Mucosa of descending colon (tissue), 3 donors: ENCODE measurements at places on chromosomes 1 and 21. TPM values are rescaled to one million over a fixed set of nuclear protein-coding genes. Genes with fewer than 3 reads are reported as not detected.

GRHL3 gene
- total RNA-seq, result not detected

RGL1 gene
- total RNA-seq, result 15.9 TPM

TNFRSF1B gene
- total RNA-seq, result 31.6 TPM

CFAP57 gene
- 0.34 TPM for total RNA-seq

BCL2L15 gene
- 72.4 TPM for total RNA-seq

SFN gene
- total RNA-seq, result 124 TPM

TLR5 gene
- total RNA-seq, result 6.9 TPM

CHD1L gene
- total RNA-seq, result 40.0 TPM

DMRTA2 gene
- not detected for total RNA-seq

SPRR2A gene
- total RNA-seq, result not detected

MYOG gene
- total RNA-seq, result not detected

OR2T11 gene
- total RNA-seq, result not detected

FCRL4 gene
- 0.09 TPM for total RNA-seq

TAF12 gene
- 23.2 TPM for total RNA-seq

AGTRAP gene
- 22.6 TPM for total RNA-seq

TMEM52 gene
- total RNA-seq, result 3.0 TPM

PCAT6 gene
- 0.69 TPM for total RNA-seq

TEDDM1 gene
- total RNA-seq, result not detected

ITLN2 gene
- total RNA-seq, result not detected

LRRC39 gene
- total RNA-seq, result 0.82 TPM

BRINP2 gene
- total RNA-seq, result not detected

FTCD gene
- total RNA-seq, result not detected

EMC1 gene
- 38.3 TPM for total RNA-seq

GJA8 gene
- total RNA-seq, result not detected

RAB25 gene
- total RNA-seq, result 242 TPM

SLFNL1 gene
- total RNA-seq, result 0.41 TPM

LENEP gene
- not detected for total RNA-seq

SYCP1 gene
- total RNA-seq, result not detected

NTNG1 gene
- total RNA-seq, result 2.5 TPM

CRP gene
- total RNA-seq, result not detected

ZNF672 gene
- 38.8 TPM for total RNA-seq

GUCA2A gene
- total RNA-seq, result 920 TPM

LRRC38 gene
- not detected for total RNA-seq

CELA2B gene
- not detected for total RNA-seq

POMGNT1 gene
- total RNA-seq, result 23.8 TPM

CRYBG2 gene
- total RNA-seq, result 19.6 TPM

PTAFR gene
- 4.8 TPM for total RNA-seq

DNM3 gene
- total RNA-seq, result 1.4 TPM

DIO1 gene
- total RNA-seq, result not detected

GPR25 gene
- not detected for total RNA-seq

MYOC gene
- 0.75 TPM for total RNA-seq

CFHR1 gene
- 0.28 TPM for total RNA-seq

PRAMEF9 gene
- total RNA-seq, result not detected

ALX3 gene
- total RNA-seq, result not detected

NPL gene
- 12.5 TPM for total RNA-seq

EXTL1 gene
- not detected for total RNA-seq

OR10Z1 gene
- total RNA-seq, result not detected

DAB1 gene
- total RNA-seq, result 2.0 TPM
